Fibroblast of skin of left biceps (primary cell): ENCODE measurements at places on chromosomes 3 and 15.

DNA sequence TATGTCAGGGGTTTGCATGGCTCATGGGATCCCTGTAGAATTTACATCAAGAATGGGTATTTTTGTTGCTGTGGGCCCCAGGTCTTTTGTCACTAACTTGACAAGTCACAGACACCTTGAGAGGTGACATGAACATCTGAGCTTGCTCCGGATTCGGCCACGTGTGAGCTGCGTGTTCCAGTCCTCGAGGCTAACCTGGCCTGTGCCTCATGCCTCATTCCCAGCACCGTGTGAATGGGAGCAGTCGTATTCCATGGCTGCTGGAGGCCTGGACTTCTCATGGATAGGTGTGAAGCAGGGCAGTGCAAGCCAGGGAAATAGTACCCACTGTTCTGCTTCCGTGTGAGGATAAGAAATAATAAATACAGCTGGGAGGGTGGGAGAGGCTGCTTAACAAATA is 423.5 kb downstream of the OCA2 start:
- no peak for DNase-seq

- no peak for DNase-seq
Measured at GRCh38 chr3:54831112-54831511, 96.7 kb downstream of the LRTM1 start.

DNA sequence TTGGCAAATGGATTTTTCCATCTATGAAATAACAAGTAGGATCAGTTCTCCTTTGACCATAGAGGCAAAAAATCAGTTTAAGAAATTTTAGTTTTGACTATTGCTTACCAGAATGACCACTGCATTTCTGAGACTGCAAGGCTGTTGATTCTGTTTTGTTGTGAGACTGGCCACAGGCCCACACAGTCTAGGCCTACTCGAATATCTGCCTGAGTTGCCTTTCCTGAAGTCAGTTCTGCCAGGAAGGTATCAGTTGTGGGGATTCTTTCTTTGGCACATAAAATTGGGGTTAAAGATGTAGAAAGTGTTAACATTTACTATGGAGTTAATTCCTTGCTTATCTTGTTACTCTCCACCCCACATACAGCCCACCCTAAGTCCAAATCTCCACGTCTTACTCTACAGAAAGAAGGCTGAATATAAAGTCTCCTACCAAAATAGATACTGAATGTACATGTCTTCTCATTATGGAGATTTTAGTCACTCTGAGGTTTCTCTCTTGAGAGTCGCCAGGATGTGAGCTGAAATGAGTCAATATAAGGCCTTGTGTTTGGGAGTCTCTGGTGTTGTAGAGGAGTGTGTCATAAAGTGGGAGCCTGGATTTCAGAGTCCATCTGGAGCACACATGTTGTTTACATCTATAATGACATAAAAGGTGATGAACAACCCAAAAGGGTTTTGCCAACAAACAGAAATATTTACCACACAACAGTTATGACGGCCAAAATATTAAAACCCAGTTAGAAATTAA is 45.0 kb upstream of the WWTR1 start:
- DNase-seq, result peak; percentile 88

DNA sequence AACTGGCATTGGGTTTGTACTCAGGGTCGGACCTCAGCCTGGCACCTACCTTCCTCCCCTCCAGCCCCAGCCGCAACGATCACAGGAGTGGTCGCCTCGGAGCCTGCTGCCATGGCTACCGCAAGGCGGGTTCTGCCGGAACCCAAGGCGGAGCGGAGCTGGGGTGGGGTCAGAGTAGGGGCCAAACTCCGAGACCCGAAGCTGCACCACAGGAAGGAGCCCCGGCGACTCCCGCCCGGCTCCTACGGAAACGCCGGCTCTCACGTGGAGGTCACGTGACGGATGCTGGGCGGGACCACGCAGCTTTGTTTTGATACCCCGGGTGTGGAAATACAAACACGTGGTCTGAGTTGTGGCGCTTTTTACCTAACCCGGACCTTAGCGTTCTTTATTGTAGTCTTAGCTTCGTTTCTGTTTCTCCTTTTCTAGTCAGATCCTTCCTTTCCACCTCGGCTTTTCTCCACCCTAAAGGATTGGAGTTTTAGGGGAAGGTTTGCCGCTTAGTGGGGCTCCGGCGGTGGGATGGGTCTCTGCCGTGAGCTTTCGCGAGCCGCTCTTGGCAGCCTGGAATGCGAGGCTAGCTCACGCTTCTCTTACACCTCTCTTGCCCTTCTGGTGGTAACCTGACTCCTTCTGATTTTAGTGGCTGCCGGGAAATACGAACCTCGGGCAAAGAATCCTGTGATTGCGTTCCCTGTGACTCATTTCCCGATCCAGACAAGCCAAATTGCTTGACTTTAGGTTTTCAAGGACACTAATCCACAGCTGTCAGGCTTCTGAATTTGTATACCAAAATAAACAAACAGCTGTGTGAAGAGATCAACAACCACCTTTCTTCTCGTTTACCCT is at the start of gene HSPBAP1:
TSS of gene HSPBAP1 (minus strand) at position 264 of the 849 bp plus-strand sequence. CDS start at position 113, 151 bp downstream.
- DNase-seq, result peak; percentile 63

DNA sequence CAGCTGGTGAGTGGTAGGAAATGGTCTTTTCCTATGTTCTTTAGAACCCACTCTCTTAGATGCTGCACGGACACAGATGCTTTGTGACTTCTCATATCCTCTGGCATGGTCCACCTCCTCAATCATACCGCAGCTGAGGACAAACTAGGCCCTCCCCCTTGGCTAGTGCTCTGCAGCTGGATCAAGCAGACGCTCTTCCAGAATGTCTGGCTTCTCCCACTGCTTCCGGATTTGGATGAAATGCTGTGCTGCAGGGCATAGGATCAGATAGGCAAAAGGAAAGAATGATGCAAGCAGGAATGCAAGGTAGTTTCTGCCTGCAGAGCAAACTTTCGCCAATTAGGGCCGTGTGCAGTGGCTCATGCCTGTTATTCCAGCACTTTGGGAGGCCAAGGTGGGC is 75.7 kb upstream of the SLC4A7 start:
- DNase-seq, result peak; percentile 56

GRCh38 chr3:139198929-139199328 is 144.9 kb upstream of the MRPS22 start:
- no peak for DNase-seq

GRCh38 chr15:54514601-54515000 is 536.4 kb downstream of the UNC13C start:
- DNase-seq, result no peak

DNA sequence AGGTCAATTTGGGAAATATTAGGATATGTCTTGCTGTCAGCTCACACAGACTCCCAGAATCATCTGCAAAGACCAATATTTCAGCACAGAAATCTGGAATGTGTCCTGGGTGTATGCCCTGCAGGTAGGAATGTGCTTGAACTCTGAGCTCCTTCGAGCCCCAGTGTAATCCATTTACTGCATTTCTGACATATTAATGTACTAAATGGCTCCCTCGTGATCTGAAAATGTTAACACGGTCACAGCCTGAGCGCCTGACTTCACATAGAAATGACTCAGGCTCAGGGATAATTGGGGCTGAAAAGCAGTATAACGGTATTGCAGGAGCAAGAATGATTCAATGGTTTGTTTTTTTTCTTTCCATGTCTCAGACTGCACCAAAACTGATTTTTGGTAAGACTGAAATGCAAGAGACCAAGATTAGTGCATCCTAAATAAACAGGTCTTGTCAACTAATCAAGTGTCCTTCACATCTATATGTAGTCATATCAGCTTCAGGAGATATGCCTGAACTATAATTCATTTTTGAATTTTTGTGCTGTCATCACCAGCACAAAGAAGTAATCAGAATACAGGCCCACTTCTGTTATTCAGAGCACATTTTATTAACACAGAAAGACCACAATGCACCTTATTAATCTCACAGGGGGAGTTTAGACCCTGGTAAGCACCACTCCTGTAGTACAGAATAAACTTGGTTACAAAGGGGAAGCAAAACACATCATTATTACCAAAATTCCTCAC is 49.8 kb downstream of the DCLK3 start:
- DNase-seq, result peak; percentile 23

GRCh38 chr3:184380185-184380626 is 352 bp downstream of the CHRD start:
- no peak for DNase-seq

DNA sequence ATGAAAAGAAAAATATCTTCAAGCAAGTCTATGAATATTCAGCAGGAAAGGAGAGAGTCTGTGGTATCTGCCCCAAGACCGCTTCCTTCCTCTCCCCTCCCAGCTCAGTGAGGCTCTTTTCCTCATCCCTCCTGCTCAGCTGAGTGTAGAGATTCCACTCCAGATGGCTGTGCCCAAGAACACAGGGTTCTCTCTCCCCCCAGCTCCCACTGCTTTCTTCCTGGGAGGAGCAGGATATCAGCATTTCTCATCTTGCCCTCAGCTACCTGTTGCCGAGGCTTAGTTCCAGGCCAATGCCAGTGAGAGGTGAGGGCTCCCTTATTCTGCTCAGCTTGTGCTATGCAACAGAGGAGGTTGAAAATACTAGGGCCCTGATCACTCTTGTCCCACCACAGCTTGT is 211.9 kb downstream of the SV2B start:
- DNase-seq, result no peak

DNA sequence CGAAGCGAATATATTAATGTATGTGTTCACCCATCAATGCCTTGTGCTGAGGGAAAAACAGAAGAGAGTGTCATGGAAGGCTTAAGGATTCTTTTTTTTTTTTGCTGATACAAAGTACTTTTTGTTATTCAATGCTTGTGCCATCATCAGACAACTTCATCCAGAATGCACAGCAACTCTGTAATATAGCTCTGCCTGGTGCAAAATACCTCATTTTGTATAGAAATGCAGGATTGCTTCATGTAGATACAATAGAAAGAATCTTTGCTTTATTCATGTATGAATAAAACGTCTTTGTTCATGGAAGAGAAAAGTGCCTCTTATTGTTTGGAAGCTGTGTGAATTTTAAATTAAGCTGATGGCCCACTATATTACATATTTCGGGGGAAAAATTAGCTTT is 62.9 kb downstream of the SH3GL3 start:
- DNase-seq, result no peak

- no peak for DNase-seq
Measured at GRCh38 chr3:134609821-134610431, 40.9 kb downstream of the KY start.

DNA sequence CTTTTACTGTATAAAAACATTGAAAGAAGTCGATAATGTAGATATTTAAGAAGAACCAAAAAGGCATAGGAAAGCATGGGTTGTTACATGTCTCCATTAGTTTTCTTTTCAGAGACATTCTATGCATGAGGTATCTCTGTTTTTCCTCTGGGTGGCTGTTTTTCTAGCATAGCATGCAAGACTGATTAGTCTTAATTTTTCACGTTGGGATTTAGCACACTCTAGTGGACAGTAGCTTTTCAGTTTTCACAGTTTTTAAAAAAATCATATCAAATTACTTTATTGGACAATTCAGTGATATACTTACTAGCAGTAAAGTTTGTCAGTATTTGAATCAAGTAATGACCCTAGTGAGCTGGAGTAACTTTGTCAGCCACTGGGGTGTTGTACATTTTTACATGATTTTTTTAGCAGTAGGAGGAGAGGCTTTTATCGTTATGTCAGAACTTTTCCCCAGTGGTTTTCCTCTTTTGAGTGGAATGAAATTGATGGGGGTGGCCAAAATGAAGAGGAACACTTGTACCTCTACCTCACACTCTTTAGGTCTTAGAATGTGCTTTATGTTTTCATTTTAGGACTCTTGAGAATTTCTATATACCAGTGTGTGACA is 57.2 kb downstream of the SEC22A start:
- DNase-seq, result peak; percentile 13

DNA sequence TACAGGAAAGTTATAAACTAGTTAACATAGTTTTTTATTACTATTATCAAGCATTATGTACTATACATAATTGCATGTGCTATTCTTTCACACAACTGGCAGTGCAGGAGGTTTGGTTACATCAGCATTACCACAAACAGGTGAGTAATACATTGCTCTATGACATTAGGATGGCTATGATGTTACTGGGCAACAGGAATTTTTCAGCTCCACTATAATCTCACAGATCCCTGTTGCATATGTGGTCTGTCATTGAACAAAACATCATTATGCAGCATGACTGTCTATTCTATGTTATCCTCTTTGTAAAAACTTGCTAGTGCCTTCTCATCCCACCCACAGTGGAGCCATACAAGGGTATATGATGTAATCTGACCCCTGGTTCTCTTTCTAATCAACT is 36.5 kb upstream of the PDZRN3 start:
- DNase-seq, result peak; percentile 50

DNA sequence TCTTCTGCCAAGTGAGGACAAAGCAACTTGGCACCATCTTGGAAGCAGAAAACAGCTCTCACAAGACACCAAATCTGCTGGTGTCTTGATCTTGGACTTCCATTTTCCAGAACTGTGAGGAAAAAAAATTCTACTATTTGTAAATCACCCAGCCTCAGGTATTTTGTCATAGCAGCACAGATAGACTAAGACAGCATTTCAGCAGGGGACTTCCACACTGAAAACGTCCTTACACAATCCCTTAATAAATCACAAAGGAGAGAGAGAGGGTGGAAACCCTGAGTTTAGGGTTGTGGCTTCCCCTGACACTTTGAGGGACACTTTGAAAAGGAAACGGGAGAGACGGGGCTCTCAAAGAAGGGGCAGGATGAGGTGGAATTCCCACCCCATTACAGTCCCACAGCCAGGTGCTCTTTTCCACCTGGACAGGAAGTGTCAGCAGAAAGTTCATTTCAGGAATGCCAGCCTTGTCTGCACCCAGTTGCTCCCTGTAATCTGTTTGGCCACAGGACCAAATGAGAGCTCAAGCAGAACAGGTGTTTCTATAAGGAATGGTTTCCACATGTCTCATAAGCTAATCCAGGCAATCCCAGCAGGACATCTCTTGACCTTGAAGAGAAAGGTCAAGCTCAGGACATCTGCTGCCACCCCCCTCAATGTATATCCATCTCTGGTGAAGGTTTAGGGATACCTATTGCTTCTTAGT is 51.3 kb downstream of the MYLK start:
- no peak for DNase-seq

DNA sequence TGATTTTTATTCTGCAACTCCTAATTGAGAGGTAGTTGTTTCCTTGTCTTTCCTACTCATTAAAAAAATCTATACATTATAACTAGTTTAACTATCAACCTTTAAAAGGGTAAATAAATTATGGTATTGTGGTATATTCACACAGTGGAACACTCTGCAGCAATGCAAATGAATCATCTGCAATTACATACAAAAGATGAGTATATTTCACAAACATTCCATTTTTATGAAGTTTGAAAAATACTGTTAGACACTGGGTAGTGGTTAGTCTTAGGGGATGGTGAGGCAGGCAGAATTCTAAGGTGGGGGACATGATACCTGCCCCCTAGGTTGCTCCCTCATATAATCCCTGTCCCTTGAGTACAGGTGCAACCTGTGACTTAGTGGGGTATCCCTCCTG is 44.0 kb upstream of the MAGI1 start:
- DNase-seq, result no peak
